HuH-7.5 (cell line): ENCODE measurements at places on chromosomes 7 and 10.

GRCh38 chr7:106216517-106216922, 68.3 kb downstream of the NAMPT start:
- DNase-seq, result no peak

- DNase-seq, result no peak
Observed at GRCh38 chr7:155861480-155861868, 49.2 kb upstream of the SHH start.

DNA sequence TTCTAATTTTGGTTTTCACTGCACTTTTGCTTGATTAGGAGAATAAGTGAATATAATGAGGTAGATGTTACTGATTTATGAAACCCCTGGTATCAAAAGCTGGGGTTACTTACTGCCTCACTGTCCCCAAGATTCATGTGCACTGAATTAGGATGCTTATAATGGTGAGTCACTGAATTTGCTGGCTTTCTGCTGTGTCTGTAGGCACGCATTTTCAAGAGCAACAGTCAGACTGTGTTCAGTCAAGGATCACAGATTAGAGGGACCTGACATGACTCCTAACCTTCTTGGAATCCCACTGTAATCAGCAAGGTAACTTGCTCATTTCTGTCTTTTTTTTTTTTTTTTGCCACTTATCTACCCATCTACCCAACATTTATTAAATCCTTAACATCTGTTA, 59.7 kb downstream of the GPR85 start:
- DNase-seq, result no peak

- no peak for DNase-seq
Observed at GRCh38 chr7:81404669-81405068, 365.2 kb downstream of the HGF start.

DNA sequence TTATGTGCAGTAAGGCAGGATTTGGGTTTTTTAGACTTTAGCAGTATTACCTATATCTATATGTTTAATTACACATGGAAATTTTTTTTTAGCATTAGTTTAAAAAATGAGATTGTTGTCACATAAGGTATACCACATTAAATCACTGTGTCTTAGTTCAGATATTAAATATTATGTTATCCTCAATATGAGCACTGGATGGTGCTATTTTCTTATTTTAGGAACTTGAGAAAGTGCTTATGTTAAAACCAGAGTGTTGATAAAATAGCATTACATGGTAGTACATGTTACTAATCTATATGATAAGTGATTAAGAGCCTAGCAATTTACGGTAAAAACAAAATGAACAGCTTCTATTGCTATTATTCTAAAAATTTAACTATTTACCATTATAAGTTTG, 28.8 kb downstream of the MIOS start:
- peak; percentile 28 for DNase-seq

GRCh38 chr10:132497861-132498561, 39.6 kb upstream of the INPP5A start:
- no peak for DNase-seq

- DNase-seq, result no peak
Observed at GRCh38 chr7:3430588-3430987, 129.5 kb downstream of the SDK1 start.

DNA sequence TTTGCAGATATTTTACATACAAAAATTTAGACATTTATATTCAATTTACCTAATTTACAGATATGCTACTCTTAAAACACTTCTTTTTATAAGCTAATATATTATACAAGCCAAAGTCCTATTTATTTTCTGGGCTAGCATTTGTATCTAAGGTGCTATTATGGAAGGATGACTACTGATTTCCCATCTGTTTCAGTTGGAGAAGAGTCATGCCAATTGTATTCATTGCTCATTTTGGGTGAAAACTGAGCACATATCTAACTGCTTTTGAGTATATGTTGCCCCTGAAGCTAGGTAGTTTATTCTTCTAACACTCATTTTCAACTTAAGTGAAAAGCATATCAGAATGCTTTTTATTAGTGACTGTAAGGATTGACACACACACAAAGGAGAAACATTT, 172.9 kb downstream of the CDK14 start:
- no peak for DNase-seq

DNA sequence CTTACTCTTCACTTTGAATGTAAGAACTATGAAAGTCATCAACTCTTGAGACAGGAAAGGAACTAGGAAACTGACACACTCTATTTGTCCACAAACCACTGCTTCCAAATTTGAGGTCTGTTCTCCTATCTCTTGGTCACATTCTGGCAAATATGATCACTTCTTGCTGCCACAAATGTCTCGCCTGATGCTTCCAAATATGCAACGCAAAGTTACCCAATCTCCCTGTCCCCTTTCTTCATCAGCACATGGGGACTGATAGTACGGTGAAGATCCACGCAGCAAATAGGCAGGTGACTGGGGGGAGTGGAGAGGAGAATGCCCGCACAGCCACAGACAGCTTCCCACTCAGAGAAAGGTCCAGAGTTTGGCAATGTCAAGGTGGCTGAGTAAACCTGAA, 92.6 kb upstream of the TCF7L2 start:
- no peak for DNase-seq

GRCh38 chr7:17362439-17363105, 64.1 kb downstream of the AHR start:
- DNase-seq, result no peak
